Jurkat, Clone E6-1 (cell line): ENCODE measurements at places on chromosomes 12 and 14.

DNA sequence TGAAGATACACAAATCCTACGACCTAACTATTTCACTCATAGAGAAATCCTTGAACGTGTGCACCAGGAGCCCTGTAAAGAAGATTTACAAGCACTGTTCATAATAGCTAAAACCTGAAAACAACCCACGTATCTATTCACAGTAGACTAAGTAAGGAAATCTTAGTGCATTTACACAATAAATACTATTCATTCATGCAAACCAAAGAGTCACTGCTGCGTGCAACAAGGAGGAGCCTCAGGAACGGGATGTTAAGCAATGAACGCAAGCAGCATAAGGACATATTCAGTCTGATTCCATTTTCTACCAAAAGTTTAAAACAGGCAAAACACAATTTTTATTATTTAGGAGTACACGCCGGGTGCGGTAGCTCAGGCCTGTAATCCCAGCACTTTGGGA lies 176.6 kb downstream of the TTC7B start:
- no peak for DNase-seq

GRCh38 chr14:103296007-103296406 lies 38.0 kb upstream of the EIF5 start:
- DNase-seq, result no peak

- DNase-seq, result no peak
These were observed 7.2 kb upstream of the C1R start for GRCh38 chr12:7099290-7099996.

DNA sequence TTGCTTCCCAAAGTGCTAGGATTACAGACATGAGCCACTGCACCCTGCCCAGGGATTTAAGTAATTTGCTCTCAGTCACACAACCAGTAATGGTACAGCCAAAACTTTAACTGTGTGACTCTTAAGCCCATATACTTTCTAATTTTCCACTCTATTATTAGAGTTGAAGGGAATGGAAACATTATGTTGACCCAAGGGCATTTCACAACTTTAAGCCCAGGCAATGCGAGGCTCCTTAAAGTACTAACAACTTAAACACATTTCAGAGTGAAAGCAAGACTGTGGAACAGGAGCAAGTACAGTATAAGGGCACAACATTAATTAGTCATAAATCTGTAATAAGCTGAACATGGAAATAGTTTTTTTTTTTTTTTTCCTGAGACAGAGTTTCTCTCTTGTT lies 39.8 kb downstream of the BAZ1A start:
- DNase-seq, result no peak

GRCh38 chr14:91253795-91254323 lies 9.4 kb upstream of the GPR68 start:
- no peak for DNase-seq

DNA sequence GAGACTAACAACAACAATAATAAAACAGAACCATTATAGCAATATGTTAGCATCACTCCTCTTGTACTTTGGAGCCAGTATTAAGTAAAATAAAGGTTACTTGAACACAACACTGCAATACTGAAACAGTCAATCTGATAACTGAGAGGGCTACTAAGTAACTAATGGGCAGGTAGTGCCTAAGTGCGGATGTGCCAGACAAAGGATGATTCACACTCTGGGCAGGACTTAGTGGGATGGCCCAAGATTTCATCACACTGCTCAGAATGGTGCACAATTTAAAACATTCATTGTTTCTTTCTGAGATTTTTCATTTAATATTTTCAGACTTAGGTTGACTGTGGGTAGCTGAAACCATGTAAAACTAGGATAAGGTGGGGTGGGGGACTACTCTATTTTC lies 131.9 kb upstream of the CAND1 start:
- no peak for DNase-seq

GRCh38 chr14:71290960-71291466 lies 383.8 kb downstream of the PCNX1 start:
- DNase-seq, result no peak

DNA sequence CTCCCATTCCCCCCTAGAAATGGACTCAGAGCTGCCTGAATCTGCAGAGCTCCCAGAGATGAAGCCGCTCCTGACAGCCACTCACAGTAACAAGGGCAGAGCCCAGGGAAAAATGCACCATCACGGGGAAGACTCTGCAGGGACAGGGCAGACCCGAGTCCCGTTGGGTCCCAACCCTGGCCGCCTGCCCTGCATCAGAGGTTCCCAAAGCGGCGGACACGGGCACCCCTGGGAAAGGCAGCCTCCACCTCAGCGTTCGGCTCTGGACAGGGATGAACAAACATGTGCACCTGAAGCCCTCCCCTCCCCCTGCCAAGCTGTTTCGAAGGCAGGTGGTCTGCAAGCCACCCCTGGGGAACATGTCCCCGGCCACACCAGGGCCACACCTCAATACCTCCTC lies 320.4 kb downstream of the ADGRD1 start:
- no peak for DNase-seq

GRCh38 chr12:62003701-62004100 lies 256.5 kb upstream of the USP15 start:
- no peak for DNase-seq

DNA sequence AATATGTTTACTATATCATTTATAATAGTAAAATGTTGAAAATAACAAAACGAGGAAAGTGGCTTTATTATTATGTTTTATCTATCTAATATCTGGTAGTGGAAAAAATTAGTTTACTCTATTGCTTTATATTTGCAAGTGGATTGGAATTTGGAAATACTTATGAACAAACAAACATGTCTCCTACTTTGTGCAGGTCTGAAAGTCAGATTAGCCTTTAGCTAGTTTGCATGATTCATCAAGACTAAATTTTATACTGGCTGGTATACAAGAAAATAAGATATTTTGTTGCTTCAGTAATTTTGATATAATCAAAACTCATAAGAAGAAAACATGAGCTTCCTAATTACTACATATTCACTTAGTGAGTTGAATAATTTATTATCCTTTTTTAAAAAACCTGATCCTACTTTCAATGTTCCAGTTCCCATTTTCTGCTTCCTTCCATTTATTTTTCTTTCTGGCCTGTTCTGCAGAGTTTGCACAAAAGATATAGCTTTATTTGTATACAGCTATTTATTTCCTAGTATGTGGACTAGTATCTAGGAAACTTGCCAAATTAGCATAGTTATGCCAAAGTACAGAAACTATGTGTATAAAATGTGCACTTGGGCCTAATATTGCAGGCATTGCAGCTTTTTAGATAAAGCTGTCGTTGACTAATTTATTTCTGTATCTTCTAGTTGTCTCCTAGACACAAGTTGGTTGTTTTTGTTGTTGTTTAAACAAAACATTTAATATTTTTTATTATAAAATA lies 122.0 kb downstream of the AKAP6 start:
- DNase-seq, result no peak

GRCh38 chr12:56154246-56154771 lies 1.9 kb downstream of the MYL6B start:
- no peak for DNase-seq

DNA sequence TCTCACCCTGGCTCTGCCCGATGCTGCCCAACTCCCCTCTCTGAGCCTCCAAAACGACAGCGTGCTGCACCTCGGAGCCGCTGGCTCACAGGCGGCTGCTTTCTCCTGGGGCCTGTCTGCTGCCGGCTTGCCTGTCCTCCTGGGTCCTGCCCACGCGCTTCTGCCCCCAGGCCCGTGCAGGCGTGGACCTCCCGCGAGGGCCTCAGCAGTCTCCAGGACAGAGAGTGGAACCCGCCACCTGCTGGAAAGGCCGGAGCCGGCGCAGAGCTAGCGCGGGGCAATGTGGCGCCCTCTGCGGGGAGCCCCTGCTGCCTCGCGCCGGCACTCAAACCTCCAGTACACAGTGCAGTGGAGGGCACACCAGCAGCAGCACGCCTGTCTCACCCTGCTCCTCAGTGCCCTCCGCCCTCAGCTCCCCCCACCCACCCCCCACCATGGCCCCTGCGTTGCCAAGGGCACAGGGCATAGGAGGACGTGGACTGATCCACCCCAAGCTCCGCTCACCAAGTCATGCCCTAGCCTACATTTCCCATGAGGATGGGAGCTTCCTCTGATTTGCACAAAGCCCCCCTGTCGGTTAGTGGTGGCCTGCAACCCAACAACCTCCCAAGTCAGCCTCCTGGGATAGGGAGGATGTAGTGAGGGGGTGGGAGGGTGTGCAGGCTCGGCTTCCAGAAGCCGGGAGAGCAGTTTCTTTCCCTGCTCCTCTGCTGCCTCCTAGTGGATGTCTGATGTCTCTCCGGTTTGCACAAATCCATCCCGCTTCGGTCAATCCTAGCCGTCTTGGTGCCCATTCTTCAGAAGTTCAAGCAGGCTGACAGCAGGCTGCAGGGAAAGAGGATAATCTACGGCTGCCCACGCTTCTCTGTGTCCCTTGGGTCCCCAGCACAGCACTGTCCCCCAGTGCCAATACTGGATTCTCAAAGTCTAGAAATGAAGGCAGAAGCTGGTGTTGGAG lies 25.2 kb downstream of the KRT8 start:
- DNase-seq, result peak; percentile 54

DNA sequence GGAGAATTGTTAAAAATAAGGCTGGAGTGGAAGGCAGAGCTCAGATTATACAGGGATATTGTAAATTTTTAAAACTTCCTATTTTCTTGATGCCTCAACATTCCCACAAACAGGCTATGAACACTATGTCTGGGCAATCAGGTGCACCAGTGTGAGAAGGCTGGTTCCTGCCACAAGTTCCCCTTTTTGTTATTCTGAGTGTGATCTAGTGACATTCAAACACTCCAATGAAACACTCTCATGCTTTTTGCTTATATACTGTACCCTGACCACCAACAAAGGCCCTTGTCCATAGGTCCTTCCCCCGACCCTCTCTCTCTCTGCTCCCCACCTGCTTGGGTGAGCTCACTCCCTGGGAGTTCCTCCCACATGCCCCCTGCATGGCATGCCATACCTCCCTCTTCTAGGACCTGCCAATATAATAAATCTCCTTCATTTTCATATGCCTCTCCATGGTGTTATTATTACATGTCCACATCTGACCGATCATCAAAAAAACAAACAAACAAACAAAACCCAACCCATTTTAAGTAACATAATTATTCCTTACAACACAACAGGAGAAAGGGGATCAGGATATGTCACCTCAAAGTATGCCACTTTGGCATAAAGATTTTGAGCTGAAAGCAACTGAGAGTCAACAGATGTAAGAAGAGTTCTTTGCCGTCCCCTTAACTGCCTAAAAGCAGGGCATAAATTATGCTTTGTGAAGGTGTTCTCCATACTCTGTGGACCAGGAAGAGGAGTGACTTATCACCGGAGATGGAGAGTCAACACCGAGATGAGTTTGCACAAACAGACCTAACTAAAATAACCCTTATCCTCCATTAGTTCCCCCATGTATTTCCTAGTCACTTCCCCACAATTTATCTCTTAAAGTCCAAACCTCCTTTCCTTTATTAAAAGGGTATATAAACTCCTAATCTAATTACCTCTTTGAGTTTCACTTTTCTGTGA lies 42.5 kb upstream of the CATSPERB start:
- no peak for DNase-seq

DNA sequence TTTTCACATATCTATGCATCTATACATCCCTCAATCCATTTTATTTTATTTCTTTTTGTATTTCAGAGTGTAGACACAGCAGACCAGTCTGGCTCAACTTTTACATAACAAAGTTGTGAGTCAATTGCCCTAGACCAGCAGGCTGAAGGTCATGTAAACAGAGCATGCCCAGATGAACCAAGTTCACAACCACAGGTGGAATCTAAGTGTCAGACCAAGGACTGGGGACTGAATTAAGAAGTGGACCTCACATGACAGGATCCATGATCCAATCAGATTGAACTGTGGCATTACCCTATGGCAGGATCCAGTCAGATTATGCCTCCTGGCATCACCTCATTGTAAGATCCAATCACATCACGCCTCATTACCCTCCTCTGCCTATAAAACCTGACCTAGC lies 455.8 kb downstream of the SOX5 start:
- DNase-seq, result no peak

- peak; percentile 7 for DNase-seq
These were observed 31.4 kb upstream of the SLC2A13 start for GRCh38 chr12:40137252-40137651.

- DNase-seq, result peak; percentile 30
These were observed 930.5 kb upstream of the NOVA1 start for GRCh38 chr14:27528328-27528727.

DNA sequence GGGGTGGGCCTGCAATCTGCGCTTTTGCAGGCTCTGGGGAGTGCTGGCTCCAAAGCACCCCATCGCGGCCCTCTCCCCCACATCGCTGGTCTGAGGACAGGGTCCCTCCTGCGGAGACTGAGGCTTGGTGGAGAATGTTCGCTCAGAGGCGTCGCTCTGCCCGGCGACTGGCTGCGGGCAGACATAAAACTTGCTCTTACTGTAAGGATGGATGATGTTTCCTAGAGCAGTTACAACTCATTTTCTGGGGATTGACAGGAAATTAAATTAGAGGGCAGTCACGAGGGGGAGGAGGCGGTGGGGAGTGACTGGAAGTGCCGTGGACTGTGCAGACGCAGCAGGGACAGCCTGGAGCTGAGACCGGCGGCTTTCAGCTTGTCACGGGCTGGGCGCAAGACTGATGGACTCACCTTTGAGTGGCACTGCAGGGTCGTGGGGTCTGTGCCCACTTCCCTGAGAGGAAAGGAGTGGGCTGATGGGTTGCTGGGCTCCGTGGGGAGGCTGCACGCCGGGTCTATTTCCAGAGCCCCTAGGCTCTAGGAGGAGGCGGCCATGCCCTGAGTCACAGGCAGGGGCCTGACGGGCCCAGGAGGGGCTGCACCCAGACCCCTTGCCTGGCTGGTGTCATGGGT lies 32.8 kb downstream of the NOC4L start:
- no peak for DNase-seq

DNA sequence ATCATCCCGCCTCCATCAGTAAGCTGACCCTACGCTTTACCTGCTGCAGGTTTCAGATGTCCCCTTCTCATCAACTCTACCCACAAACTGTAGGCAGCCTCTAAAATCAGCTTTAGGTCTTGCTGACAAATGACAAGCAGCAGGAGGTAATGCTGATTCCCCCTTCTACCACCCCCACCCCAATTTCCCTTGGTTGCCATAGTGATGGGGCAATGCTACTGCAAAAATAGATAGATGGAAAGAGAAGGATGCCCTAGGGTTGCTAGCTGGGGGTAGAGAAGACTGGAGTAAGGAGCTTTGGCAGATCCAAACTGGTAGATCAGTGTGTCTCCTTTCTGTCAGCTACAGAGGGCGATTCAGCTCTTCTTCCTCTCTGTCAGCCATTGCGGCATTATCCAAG lies 19.8 kb upstream of the PDE1B start:
- DNase-seq, result no peak
